Tongue (tissue), 3 donors: ENCODE measurements at places on chromosomes 7 and 10. TPM values are rescaled to one million over a fixed set of nuclear protein-coding genes. Genes with fewer than 3 reads are reported as not detected.

The PROSER2 gene
- total RNA-seq: 8.6 TPM

The VWA2 gene
- 7.3 TPM for total RNA-seq

The NPFFR1 gene
- not detected for total RNA-seq

The ZC3HAV1 gene
- total RNA-seq: 25.4 TPM

The NYAP1 gene
- total RNA-seq: 2.3 TPM
